NCI-H510A (cell line): ENCODE measurements at places on chromosomes 6 and 20.

DNA sequence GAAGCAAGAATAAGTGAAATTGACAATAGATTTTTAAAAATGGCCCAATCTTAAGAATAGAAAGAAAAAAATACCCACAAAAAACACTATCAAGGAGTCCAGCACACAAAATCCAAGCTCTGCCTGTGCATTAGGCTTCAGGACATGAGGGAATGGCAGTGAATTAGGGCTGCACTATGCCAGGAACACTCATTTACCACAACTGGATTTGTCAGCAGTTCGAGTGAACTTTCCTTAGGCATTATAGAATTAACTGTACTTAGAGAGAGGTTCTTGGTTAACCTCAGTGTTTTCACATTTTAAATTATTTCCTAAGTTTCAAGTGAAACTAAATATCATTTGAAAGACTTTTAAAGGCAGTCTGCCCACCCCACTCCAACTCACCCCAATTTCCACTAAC, 34.8 kb downstream of the SLC22A3 start:
- DNase-seq = no peak

DNA sequence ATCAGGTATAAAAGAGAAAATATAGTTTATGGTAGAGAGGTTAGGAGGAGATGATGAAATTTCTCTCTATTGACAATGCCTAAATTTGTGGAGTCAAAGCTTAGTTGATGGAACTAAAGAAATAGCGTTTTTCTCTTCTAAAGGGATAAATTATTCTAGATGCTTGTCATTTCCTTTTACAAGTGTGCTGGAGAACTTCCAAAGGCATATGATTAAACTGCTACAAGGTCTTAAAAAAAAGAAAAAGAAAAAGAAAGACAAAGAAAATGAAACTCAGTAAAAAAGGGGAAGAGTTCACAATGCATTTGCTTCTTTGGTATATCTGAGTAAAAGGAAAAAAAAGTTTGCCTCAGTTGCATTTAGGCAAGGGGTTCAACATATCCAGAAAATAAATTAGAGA, 499.8 kb upstream of the PTCHD4 start:
- no peak for DNase-seq

DNA sequence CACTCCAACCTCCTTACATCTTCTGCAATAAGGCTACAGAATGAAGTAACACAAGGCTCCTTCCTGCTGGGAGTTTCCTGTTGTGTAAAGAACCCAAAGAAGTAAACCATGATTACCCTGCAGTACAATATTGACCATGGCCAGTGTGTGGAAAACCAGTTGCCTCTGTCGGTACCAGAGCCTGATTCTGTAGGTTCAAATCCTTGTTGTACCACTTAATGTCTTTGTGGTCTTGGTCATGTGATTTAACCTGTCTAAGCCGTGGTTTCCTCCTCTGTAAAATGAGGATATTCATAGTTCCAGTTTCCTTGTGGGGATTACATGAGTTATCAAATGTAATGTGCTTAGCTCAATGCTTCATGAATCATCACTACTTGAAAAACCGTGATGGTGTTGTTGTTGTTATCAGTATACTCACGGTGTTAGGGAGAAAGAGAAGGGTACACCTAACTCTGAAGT, 60.3 kb upstream of the PRELID3B start:
- no peak for DNase-seq

GRCh38 chr6:28588666-28589065, 63.0 kb downstream of the GPX5 start:
- no peak for DNase-seq
